IMR-90 (cell line): ENCODE measurements at places on chromosomes 12 and 14. TPM values are rescaled to one million over a fixed set of nuclear protein-coding genes. Genes with fewer than 3 reads are reported as not detected.

Gene PLXNC1
- total RNA-seq = 1.1 and 1.6 TPM in 2 replicates

DNA sequence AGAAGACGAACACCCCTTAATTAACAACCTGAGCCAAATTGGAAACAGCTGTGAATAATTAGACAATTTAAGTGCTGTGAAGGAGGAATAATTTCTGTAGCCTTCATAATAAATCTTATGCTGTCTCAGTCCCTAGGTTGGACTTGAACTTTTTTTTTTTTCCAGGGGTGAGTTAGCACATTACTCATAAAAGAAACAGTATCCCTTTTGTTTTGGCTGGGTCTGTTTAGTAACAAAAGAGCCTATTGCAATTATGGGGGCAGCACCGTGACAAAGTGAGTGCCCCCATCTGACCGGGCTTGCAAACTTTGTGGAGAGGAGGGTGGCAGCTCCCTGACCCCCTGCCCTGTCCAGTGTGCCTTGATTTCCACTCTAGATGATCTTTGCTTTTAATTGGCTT, 167.4 kb downstream of the DICER1 start:
- no peaks in the 10 kb centered on the region; the same call in 1 of the 2 replicates for H3K27me3 ChIP-seq
- H3K36me3 ChIP-seq = no peaks in the 10 kb centered on the region
- no peak overlapping the region for H3K4me3 ChIP-seq

- no peak for DNase-seq
- no peak overlapping the region for H3K27ac ChIP-seq
- H3K4me3 ChIP-seq = no peak overlapping the region
- H3K36me3 ChIP-seq = no peaks in the 10 kb centered on the region
- peaks cover 3% of the 10 kb centered on the region; the same call in 1 of the 2 replicates for H3K27me3 ChIP-seq
- no peaks in the 10 kb centered on the region for H3K4me1 ChIP-seq
Observed at GRCh38 chr12:84964048-84964447, 51.4 kb upstream of the SLC6A15 start.

Gene EPYC
- not detected in 2 replicates for total RNA-seq

Gene CCND2
- total RNA-seq = 2.3 and 2.8 TPM in 2 replicates

Gene IRAK3
- total RNA-seq = 0.72 and 1.1 TPM in 2 replicates

Gene ASPG
- total RNA-seq = not detected in 2 replicates
